HCEC 1CT (cell line): ENCODE measurements at places on chromosomes 12 and 14.

DNA sequence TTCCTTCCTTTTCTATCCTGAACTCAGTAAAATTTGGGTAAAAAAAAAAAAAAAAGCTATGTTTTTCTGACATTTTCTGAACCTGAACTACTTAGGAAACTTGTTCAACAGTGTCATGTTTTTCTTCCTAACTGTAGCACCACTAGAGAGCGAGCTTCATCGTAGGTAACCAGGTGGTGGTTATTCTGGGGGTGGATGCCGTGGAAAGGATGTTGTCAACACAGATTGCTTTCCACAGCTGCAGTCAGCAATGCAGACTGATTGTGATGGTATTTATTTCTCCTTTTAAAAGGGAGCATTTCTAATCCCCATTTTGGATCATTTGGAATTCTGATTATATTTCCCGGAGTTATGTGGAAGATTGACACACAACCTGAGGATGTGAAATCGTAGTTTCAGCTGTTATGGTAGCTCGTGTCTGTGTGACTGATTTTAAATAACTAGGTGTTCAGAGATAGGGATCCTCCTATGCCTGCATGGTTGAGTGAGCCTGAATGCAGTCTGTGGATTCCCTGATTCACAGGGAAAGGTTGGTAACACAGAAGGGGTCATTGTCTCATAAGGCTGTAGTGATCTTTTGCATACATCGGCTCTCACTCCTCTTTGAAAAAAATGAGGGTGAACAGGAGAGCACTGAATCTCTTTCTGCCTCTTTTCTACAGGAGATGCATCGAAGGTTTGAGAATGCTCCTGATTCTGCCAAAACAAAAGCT is 113.2 kb downstream of the ERC1 start:
- DNase-seq: no peak

- DNase-seq: no peak
Observed at GRCh38 chr12:24586293-24586692, 362.6 kb downstream of the BCAT1 start.

DNA sequence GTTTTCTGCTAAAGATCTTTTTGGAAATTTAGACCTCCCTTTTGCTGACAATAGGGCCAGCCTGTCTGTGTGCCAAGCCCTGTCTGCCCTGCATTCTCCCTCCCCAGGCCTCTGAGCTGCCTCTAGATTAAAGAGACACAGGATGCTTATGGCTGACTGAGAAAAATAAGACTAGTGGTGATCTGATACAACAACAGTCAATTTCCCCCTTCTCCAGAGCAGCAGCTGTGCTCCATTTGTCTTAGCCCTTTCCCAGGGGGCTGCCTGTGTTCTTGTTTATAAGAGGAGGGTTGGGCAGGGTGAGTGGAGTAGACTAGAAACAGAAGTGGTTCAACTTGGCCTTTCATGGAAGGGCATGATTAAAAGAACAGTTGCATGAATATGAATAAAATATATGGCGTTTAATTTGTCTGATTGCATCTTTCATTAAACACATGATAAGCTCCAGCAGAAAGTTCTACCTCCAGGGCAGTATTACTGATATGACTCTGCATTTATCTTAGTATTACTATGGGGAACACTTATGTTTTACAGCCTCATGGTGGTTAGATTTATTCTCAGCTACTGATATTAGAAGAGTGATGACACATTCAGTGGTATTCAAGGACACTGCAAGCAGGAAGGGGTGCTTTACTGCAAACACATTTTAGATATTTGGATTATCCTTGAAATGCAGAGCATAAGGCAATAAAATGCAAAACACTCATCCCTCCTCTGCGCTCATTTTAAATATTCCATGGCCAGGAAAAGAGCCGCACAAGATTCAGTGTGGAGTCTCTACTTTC is 150.2 kb upstream of the CLEC14A start:
- peak; percentile 67 for DNase-seq

DNA sequence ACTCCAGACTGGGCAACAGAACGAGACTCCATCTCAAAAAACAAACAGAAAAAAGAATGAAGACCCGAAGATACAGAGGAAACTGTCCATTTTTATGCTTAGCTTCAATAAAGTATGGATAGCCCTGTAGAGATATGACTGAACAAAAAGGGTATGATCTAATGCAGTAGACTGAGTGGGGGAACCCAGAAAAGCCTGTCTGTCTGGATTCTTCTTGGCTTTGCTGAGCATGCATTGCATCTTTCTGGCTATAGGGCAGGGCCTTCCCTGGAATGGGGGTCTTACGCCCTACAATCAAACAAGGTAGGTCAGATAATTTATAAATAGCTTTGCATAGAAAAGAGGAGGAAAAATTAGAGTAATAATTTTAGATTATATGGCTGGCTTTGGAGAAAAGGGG is 10.1 kb downstream of the MIA2 start:
- DNase-seq: no peak

- DNase-seq: peak; percentile 53
Observed at GRCh38 chr12:69900720-69901131, 75.7 kb downstream of the MYRFL start.

DNA sequence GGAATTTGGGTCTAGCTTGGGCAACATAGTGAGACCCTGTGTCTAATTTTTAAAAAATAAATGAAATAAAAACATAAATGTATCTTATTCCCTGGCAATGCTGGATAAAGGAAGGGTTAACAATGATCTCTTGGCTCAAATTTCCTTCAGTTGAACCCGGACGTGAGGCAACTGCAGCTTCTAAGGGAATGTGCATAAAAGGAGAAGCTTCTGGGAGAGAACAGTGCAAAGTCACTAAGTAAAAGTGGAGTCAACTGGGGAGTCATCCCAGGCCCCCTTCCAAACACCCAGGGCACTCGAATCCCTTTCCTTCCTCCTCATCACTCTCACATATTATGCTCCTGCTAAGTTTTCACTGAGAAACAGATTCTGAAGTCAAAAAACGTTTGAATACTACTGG is 147.3 kb downstream of the PPM1H start:
- DNase-seq: no peak

- DNase-seq: no peak
Observed at GRCh38 chr14:89276424-89276975, 140.5 kb downstream of the FOXN3 start.

DNA sequence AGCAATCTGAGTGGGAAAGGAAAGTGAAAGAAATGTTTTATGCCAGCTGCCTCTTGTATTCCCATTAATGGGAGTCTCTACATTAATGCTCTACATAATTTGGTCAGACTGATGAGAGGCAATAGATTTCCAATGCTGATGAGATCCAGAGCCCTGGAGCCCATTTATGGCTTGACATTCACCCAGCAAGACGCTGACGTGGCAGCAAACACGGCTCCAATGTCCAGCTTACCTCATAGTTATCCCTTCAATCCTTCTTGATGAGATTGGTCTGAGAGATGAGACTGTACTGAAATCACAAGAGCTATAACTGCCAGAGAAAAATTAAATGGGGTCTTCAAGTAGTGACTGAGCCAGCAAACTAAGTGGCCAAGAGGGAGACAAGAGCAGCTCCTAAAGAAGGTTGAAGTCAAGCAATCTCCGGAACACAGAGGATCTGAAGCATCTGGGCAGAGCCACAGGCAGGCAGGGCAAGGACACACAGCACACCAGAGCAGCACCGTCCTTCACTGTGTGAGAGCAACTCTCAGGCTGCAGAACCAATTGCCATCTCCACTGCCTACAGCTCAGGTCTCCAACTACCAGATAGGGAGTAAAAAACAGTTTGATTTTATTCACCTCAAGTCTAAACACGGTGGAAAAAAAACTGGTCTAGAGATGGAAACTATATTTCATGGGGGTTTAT is 7.3 kb upstream of the MYO1A start:
- DNase-seq: no peak

DNA sequence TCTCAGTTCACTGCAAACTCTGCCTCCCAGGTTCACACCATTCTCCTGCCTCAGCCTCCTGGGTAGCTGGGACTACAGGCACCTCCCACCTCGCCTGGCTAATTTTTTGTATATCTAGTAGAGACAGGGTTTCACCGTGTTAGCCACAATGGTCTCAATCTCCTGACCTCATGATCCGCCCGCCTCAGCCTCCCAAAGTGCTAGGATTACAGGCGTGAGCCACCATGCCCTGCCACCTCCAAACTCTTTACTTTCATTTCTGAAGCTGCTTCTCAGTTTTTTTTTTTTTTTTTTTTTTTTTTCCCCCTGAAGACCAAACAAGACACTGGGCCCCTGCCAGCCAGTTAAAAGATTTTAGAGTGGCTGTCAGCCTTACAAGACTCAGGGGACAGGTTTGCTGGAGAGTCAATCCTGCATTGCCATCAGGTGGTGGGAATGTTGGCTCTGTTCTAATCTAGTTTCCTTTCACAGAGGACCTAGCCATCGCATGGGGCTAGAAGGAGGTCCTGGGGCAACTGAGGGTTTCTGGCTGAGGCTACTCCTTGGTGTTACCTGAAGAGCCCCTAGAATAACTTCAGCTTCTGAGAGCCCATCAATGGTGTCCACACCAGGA is 37.4 kb upstream of the HIGD1C start:
- DNase-seq: no peak

- peak; percentile 41 for DNase-seq
Observed at GRCh38 chr14:27242874-27243273, 645.0 kb upstream of the NOVA1 start.

DNA sequence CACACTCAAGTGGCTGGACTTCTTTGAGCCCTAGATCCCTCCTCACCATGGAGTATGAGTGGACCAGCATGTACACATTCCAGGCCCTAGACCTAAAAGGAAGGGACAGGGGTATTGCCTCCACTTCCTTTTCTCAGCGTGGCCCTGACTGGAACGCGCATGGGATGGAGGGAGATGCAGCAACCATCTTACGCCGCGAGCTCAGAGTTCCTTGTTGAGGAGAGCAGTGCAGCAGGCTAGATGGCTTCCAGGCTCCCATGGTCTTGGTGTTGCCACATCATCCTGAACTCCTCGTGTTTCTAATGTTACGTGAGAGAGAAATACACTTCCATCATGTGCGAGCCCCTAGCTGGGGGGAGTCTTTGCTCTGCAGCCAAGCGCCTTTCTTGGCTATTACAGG is 61.8 kb upstream of the DIO3 start:
- DNase-seq: no peak

DNA sequence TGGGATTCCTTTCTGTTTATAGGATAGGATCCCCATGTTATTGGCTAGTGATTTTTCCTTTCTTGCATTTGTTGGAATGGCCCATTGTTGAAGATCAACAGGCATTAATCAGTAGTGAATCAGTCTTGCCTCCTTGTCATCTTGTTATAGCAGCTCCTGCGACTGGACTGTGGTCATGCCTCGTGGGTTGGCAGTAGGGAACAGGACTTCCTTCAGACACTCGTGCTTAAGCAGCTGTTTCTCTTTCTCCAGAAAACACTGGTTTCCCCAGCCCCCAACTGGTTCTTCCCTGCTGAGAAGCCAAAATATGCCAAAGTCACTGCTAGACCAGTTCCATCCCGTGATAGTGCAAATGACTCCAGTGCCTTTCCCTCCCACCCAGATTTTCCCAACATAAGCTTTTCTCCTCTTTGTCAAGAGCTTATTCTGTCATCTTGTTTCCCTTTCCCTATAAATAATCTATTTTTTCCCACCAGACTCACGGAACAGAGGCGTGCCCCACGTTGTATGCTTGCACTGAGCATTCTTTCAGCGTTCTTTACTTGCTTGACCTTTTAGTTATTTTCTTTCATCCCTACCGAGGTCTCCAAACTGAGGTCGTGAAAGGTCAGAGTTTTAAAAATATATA is 83.5 kb downstream of the SAMD4A start:
- peak; percentile 82 for DNase-seq

DNA sequence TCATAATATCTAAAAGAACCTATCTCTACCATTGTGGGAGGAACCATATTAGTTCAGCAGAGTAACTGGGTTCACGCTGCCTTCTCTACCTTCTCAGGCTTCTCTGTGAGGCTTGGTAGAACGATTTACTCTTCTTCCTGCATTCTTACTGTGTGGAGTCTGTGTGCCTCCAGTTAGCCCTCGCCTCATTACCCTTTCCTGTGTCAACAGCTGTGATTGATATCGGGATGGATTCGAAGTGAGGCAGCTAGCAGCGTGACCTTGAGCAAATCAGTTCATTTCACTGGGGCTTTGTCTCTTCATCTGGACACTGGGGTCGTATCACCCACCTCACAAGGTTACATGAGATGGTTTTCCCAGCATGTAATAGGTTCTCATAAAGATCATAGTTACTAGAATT is 4.6 kb upstream of the VRK1 start:
- no peak for DNase-seq

GRCh38 chr12:100755186-100755585 is 39.4 kb upstream of the ANO4 start:
- peak; percentile 83 for DNase-seq

GRCh38 chr12:96810477-96810876 is 96.6 kb upstream of the NEDD1 start:
- DNase-seq: peak; percentile 36

DNA sequence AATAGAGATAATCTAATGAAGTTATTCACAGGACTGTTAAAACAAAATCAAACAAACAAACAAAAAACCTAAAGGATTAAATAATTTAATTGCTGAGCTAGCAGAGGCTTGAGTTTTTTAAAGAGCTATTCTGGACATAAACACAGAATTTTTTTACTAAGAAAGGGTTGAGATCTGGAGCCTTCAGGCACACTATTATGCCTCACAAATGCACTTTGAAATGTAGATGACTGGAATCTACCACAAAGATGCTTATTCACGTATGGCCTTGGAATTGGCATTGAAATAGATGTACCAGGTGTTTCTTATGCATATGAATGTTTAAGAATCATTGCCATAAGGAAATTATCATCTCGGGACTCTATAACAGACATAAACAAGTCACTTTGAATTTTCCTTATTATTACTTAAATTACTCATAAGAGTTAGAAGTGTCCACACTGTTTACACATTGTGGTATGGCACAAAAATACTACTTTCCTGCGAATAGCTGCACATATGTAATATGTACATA is 21.6 kb downstream of the PUS7L start:
- peak; percentile 55 for DNase-seq

DNA sequence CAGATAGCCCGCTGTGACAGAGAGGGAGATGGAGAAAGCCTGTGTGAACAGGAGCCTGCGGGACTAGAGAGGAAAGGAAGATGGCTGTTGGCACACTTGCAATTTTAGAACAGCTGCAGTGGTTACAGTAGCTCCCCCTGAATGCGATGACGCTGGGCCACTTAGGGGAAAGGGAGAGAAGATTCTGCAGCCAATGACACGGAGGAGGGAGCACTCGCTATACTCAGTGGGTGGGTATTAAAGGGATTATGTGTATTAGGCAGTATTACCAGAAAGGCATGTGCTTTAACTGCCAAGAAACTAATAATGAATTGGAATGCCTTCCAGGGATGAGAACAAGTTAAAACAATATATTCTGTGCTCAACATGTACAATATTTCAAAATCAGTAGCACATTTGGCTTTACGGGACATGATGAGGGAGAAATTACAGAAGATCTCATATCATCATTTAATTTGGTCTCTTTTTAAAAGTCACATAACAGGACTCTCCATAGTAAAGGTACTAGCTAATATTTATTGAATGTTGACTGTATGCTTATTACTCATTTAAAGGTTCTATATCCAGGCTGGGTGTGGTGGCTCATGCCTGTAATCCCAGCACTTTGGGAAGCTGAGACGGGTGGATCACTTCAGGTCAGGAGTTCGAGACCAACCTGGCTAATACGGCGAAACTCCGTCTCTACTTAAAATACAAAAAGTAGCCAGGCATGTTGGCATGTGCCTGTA is 35.9 kb upstream of the FOS start:
- peak; percentile 90 for DNase-seq
